ENCODE measurements at places on chromosomes 1 and 21. TPM values are rescaled to one million over a fixed set of nuclear protein-coding genes. Genes with fewer than 3 reads are reported as not detected.

GRCh38 chr1:41754540-41754939, 164.2 kb downstream of the HIVEP3 start:
- no peak for DNase-seq

- no peak for DNase-seq
Observed at GRCh38 chr1:45200906-45201500, 5.4 kb downstream of the ZSWIM5 start.

GRCh38 chr1:47325528-47325927, 8.1 kb upstream of the CMPK1 start:
- no peak for DNase-seq

The IL12RB2 gene
- total RNA-seq = 35.1 TPM

DNA sequence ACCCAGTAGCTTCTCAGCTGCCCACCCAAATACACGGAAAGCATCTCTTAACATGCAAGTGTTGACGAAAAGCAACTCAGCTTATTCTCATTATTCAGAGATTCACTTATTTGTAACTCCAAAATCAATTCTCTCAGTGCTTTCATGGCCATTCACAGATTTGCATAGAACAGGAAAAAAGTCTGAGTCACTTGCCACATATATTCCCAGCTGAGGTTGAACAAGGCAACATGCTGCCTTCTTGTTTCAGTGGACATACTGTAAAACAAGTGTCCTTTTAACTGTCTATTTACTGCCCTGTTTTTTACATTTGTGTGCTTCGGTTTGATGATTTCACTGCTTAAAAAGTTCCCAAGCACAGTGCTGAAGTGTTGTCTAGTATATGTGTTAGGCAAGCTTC, 273.0 kb downstream of the LTN1 start:
- no peak for DNase-seq

- no peak for DNase-seq
Observed at GRCh38 chr1:78408810-78409209, 82.0 kb upstream of the PTGFR start.

DNA sequence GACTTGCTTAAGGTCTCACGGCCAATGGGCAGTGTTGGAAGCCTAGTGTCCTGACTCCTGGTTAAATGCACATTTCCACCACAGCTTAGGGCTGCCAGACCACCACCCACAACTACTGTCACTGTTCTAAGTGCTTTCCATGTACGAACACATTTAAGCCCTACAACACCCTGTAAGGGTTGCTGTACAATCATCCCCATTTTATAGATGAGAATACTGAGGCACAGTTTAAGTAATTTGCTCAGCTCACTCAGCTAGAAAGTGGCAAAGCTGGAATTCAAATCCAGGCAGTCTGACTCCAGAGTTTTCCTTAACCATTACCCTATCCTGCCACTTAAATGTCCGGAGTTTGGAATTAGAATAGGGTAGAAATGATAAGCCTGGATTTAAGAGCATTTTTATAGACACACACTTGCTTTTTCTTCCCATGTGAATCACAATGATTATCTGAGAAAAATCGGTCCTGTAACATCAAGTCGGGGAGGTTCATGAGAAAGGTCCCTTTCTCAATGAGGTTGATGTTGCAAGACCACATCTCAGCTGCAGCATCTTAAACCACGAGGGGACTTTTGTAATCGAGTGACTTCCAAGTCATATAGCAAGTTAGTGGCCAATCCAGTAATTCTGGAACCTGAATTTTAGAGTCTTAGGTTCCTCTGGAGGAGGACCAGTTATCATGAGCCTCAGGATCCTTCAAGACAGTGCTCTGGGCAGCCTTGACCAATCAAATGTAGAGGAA, 8.6 kb downstream of the E2F2 start:
- no peak for DNase-seq

The CR1 gene
- total RNA-seq = 4.2 TPM

Measured in CD8-positive, alpha-beta memory T cell (primary cell).